ENCODE measurements at places on chromosomes 3 and 15. TPM values are rescaled to one million over a fixed set of nuclear protein-coding genes. Genes with fewer than 3 reads are reported as not detected.

TGM5 gene
- total RNA-seq = not detected

LEKR1 gene
- 1.5 TPM for total RNA-seq

TLE3 gene
- total RNA-seq = 201 TPM

MDFIC2 gene
- total RNA-seq = not detected
